ENCODE measurements at places on chromosomes 5 and 9.

- DNase-seq: no peak
These were observed 158.7 kb upstream of the TNC start for GRCh38 chr9:115276621-115277020.

DNA sequence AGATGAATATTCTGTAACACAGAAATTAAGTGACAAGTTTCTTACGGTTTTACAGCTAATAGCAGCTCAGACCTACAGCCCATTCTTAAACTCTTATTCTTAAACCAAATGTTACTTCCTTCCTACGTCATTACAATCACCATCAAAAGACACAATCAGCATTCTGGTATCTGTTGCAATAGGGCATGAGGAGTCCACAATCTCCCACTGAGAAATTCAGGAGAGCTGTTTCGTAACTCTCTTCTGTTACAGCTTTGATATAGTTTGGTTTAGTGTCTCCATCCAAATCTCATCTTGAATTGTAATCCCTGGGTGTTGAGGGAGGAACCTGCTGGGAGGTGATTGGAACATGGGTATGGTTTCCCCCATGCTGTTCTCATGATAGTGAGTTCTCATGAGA, 163.4 kb downstream of the GAS1 start:
- no peak for DNase-seq

DNA sequence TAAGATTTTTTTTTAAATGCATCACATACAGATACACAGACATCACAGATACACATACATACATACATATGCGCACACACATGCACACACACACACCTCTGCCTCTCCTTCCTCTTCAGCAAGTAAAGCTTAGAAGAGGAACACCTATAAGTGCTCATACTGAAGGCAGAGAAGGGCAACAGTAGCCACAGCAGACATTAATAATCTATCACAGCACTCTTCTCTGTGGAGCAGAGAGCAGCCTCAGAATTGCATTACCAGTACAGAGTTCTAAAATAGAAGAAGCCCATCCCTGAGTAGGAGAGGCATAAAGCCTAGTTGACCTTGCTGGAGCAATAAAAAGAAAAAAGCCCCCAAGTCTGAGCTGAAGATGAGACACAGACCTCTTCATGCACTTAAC, 110.6 kb downstream of the MLLT3 start:
- no peak for DNase-seq

- DNase-seq: no peak
These were observed 342.1 kb upstream of the PANK3 start for GRCh38 chr5:168921147-168921866.

GRCh38 chr5:10631316-10631996, 67.6 kb downstream of the ANKRD33B start:
- DNase-seq: no peak

- no peak for DNase-seq
These were observed 146.5 kb upstream of the IRX4 start for GRCh38 chr5:2029206-2029605.

DNA sequence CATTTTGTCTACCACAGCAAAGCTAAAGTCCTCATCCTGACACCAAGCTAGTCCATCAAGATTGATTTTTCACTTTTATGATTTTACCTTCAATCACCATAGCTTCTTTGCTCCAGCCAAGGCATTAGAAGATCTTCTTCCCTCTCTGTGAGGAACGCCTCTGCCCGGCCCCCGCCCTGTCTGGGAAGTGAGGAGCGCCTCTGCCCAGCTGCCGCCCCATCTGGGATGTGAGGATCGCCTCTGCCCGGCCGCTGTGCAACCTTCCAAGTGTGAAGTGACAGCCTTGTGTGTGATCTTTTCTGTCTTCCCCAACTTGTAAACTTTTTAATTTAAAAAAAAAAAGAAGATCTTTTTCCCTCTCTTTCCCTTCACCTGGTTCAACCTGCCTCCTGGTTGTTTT, 210.5 kb upstream of the NREP start:
- no peak for DNase-seq

Data from T-helper 9 cell (primary cell).